SJSA1 (cell line): ENCODE measurements at places on chromosomes 13 and 19. TPM values are rescaled to one million over a fixed set of nuclear protein-coding genes. Genes with fewer than 3 reads are reported as not detected.
A peak's percentile ranks its signal among the peaks of the same experiment; 100 is the strongest.

The MAST1 gene
- not detected in 2 replicates for total RNA-seq

The TNFRSF19 gene
- total RNA-seq = 0.03 TPM in 1 of 2 replicates, not detected in the other

The SPTBN4 gene
- total RNA-seq = 0.61 TPM in 1 of 2 replicates, not detected in the other

The CYP2S1 gene
- total RNA-seq = not detected in 2 replicates

The KIR2DL3 gene
- total RNA-seq = not detected in 2 replicates

- H3K36me3 ChIP-seq = no peaks in the 10 kb centered on the region
- H3K27ac ChIP-seq = no peak overlapping the region
- no peak overlapping the region for H3K4me3 ChIP-seq
- DNase-seq = no peak
- no peaks in the 10 kb centered on the region for H3K27me3 ChIP-seq
- H3K4me1 ChIP-seq = no peaks in the 10 kb centered on the region
These were observed 92.6 kb upstream of the TMTC4 start for GRCh38 chr13:100767192-100767591.

- no peaks in the 10 kb centered on the region for H3K36me3 ChIP-seq
- no peaks in the 10 kb centered on the region for H3K4me1 ChIP-seq
- DNase-seq = no peak
- H3K4me3 ChIP-seq = peak overlapping the region; percentile 34
- no peaks in the 10 kb centered on the region for H3K27me3 ChIP-seq
These were observed 673 bp downstream of the ZNF486 start for GRCh38 chr19:20167651-20168122.

DNA sequence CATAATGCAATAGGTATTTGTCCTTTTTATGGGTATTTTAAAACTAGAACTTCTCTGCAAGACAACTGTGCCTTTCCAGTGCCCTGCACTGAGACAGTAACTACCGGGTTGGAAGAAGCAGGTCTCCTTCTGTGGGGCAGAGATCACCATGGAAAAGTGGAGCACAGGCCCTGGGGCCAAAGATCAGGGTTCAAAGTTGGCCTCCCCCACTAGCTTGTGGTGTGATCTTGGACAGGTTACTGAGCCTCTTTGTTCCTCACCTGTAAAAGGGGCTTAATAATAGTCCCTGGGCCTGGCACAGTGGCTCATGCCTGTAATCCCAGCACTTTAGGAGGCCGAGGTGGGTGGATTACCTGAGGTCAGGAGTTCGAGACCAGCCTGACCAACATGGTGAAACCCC is 68.3 kb downstream of the CEBPG start:
- peaks cover 12% of the 10 kb centered on the region for H3K36me3 ChIP-seq
- no peaks in the 10 kb centered on the region for H3K27me3 ChIP-seq

- no peak within 1 kb of the TSS for H3K4me3 ChIP-seq
- H3K27ac ChIP-seq = no peak within 1 kb of the TSS
- no peaks in the 10 kb centered on the region for H3K36me3 ChIP-seq
These were observed at the start of gene KLK14 for GRCh38 chr19:51082611-51083010. Gene KLK14 (minus strand): TSS chr19:51082887. CDS start chr19:51082614, 273 bp downstream.

GRCh38 chr13:39877134-39877533 is 221.7 kb downstream of the COG6 start:
- no peak overlapping the region for H3K4me3 ChIP-seq
- DNase-seq = no peak
- no peaks in the 10 kb centered on the region for H3K27me3 ChIP-seq
- H3K27ac ChIP-seq = no peak overlapping the region
- H3K36me3 ChIP-seq = no peaks in the 10 kb centered on the region

- H3K4me3 ChIP-seq = no peak overlapping the region
- H3K27ac ChIP-seq = no peak overlapping the region
- H3K4me1 ChIP-seq = no peaks in the 10 kb centered on the region
- H3K36me3 ChIP-seq = no peaks in the 10 kb centered on the region
- no peak for DNase-seq
These were observed 277.9 kb upstream of the SPRY2 start for GRCh38 chr13:80618781-80619180.

DNA sequence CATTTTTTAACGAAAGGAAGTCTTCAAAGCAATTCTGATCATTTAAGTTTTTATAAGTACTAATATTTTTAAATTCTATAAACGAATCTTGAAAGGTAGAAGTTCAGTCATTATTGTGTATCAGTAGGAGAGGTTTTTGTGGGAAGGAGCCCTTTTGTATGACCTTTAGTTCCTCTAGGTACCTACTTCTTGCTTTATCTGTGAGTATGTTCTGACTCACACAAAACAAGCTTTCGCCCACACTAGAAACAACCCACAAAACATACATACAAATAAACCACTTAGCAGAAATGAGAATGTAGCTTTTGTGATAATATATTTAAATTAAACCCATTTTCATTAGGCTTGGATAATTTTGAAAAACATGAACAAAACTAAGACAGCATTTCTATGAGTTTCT is 27.8 kb downstream of the ERCC5 start:
- H3K27ac ChIP-seq = no peak overlapping the region
- H3K36me3 ChIP-seq = peaks cover 77% of the 10 kb centered on the region
- no peaks in the 10 kb centered on the region for H3K27me3 ChIP-seq
- no peak overlapping the region for H3K4me3 ChIP-seq

DNA sequence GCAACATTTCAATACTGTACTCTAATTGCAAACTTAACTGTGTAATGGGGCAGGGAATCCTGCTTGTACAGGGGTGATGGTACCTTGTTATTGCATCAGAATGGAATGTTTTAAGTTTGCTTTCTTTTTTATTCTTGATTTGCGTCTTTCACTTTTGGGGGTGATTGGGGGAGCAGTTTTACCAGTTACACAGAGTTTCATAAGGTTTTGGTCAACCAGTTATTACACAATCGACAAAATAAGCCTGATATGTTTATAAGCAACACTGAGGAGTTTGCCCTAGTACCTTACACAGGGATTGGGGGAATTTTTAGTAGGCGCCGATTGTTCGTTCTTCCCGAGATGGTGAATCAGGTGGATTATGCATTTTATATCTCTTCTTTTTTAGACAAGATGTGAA is 2.7 kb downstream of the KLF5 start:
- no peak for DNase-seq
- no peak overlapping the region for H3K4me3 ChIP-seq
- H3K36me3 ChIP-seq = peaks cover 12% of the 10 kb centered on the region
- H3K27ac ChIP-seq = no peak overlapping the region

- no peaks in the 10 kb centered on the region for H3K36me3 ChIP-seq
- no peaks in the 10 kb centered on the region for H3K4me1 ChIP-seq
- no peak overlapping the region for H3K4me3 ChIP-seq
- H3K27me3 ChIP-seq = no peaks in the 10 kb centered on the region
- no peak for DNase-seq
- H3K27ac ChIP-seq = no peak overlapping the region
These were observed 85.0 kb upstream of the ATXN8OS start for GRCh38 chr13:70022646-70023045.

DNA sequence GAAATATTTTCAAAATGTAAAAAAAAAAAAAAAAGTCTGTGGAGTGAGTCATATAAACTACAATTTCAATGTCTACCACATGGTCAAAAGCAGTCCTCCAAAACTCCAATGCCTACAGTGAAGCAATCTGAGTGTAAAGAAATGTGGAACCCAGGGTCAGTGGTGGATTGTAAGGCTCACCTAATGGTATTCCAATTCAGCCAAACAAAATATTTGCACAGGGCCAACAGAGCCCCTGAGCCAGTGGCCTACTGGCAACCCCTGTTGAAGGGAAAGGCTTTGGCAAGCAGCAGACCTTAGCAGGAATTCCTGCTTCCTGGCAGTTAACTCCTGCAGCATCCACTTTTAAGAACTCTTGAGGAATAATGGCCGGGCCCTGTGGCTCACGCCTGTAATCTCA is 3.4 kb downstream of the DNMT1 start:
- DNase-seq = peak; percentile 48
- H3K27me3 ChIP-seq = no peaks in the 10 kb centered on the region
- peaks cover 25% of the 10 kb centered on the region for H3K4me1 ChIP-seq
- H3K4me3 ChIP-seq = no peak overlapping the region

- no peak for DNase-seq
- no peak overlapping the region for H3K27ac ChIP-seq
- no peaks in the 10 kb centered on the region for H3K27me3 ChIP-seq
- peaks cover 11% of the 10 kb centered on the region; the same call in 1 of the 2 replicates for H3K4me1 ChIP-seq
- no peaks in the 10 kb centered on the region for H3K36me3 ChIP-seq
These were observed 35.9 kb downstream of the ELF1 start for GRCh38 chr13:40983259-40983658.

DNA sequence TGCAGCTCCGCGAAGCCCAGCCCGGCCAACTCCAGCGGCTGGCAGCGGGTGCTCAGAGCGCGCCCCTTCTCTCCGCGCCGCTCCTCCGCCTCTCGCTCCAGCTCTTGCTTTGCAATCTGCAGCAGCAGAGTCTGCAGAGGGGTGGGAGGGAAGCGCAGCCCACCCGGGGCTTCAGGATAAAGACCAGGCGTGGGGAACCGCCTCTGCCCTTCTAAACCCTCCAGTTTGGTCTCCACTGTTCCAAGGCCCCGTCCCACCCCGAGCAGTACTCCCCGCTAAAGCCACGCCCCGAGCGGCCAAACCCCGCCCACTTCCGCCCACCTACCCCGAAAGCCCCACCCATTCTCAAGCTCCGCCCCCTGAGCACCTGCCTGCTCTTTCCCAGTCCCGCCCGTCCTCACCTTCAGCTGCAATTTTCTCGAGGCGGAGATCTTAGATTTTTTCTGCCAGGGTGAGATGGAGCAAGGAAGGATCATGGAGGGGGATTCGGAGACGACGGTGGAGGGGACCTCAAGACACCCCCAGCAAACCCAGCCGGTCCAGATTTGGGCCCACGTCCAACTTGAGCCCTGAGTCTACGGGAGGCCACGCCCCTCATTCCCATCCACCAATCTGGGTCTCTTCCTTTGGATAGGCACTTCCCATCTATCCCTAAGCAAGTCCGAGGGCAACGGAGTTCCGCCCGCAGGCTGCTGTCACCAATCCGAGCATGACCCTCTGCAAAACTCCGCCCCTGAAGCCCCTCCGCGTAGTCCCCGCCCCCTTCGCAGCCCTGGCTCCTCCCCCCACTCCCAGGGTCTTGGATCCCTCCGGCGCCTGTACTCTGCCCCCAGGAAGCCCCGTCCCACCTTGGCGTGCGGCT is 1.1 kb downstream of the TNNI3 start:
- no peak for DNase-seq
- no peak overlapping the region for H3K27ac ChIP-seq
- H3K36me3 ChIP-seq = no peaks in the 10 kb centered on the region
- H3K27me3 ChIP-seq = peaks cover 12% of the 10 kb centered on the region
